ENCODE measurements at places on chromosomes 1 and 21.

- no peak for DNase-seq
Observed at GRCh38 chr1:42732126-42732680, 7.8 kb downstream of the CLDN19 start.

- DNase-seq: no peak
Observed at GRCh38 chr1:82373710-82374109, 573.0 kb downstream of the ADGRL2 start.

DNA sequence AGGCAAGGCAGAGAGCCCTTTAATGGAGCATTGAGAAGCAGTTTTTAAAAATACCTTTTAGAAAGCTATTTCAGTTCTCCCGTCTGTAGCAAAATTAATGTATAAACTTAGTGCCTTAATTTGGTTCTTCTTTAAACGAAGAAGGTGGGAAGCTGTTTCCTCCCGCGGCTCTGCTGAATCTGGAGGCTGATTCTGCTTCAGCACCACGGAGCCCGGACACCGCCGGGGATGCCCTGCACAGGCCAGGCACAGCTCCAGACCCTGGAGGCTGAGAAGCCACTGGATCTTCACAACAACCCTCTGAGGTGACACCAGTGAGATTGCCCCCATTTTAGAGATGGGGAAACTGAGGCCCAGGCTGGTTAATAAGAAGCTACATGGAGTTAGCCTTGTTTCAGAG, 175.8 kb upstream of the VAMP3 start:
- no peak for DNase-seq

GRCh38 chr1:163426505-163427251, 104.9 kb downstream of the NUF2 start:
- no peak for DNase-seq

- DNase-seq: no peak
Observed at GRCh38 chr1:154186177-154186576, 5.7 kb downstream of the TPM3 start.

GRCh38 chr1:244050835-244051444, at the start of gene ZBTB18:
ZBTB18 (plus strand) TSS chr1:244051283; CDS start chr1:244051432, 149 bp downstream.
- no peak for DNase-seq

DNA sequence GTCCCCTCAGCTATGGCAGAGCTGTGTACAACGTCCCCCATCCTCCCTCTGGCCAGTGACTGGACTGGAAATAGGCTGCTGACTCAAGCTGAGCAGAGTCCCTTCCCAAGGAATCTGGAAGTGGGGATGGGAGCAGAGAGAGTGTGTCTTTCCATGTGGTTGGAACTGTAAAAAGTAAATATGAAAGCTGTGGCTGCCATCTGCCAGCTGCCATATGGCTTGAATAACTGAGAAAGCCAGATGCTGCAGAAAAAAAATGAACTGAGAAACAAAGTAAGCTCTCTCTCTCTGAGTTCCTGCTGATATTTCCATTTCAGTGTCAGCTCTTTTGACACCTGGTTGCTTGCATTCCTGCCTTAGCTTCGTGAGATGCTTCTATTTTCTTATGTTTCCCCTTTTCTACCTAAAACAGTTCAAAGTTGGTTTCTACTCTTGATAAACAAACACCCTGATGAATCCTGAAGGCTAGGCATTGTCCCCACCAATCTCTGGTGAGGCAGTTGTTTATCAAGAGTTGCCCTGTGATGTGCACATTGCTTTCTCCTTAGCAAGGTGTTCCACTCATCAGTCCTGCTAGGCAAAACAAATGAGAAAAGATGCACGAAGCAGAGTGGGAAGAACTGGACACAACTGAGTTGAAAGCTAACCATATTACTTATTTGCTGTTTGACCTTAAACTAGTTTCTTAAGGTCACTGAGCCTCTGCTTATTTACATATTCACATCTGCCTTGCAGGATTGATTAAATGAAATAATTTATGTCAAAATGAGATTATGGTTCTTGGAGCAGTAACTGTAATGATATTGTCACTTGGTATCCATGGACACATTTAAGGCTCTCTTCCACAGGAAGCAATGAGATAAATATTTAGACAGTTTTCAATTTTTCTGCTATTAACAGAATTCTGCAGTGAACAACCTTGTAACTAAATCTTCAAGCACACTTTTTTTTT, 16.6 kb upstream of the DR1 start:
- peak; percentile 15 for DNase-seq

GRCh38 chr1:65793359-65793732, 651 bp downstream of the PDE4B start:
- DNase-seq: no peak

- no peak for DNase-seq
Observed at GRCh38 chr1:153613406-153613805, 469 bp upstream of the S100A16 start.

DNA sequence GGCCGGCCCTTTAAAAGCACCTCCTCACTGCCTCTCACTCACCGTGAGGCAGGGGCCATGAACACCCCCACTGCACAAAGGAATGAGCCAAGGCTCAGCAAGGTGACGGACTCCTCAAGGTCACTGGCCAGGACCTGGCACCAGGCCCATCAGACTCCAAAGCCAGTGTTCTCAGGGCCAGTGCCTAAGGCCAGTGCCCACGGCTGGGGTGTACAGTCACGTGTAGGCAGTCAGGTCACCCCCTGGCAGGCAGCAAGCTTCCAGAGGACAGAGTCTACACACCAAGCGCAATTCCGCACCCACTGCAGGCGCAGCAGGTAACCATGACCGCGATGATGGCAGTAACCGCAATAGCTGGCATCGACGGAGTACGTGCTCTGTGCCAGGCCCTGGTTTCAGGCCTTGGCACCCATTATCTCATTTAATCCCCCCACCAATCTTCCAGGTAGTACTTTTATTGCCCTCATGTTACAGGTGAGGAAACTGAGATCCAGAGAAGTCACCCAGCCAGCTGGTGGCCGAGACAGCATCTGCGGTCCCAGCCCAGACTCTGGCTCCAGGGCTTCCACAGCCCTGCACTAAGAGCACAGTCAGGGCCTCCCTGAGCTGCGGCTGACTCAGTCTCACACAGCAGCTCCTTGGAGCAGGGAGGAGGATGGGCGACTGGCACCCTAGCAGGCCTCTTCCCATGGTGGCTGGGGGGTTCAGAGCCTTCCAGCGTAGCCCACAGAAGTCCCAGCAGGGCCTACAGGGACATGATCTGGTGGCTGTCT, 27.0 kb downstream of the RAP1GAP start:
- DNase-seq: no peak

GRCh38 chr1:55823541-55824250, 608.5 kb upstream of the USP24 start:
- DNase-seq: no peak

- no peak for DNase-seq
Observed at GRCh38 chr1:31645274-31645568, 545 bp upstream of the PEF1 start.

GRCh38 chr1:202073206-202073605, 49.5 kb upstream of the GPR37L1 start:
- no peak for DNase-seq

- no peak for DNase-seq
Observed at GRCh38 chr1:218292515-218292914, 7.4 kb downstream of the RRP15 start.

GRCh38 chr1:195915826-195916225, 692.4 kb downstream of the KCNT2 start:
- no peak for DNase-seq

DNA sequence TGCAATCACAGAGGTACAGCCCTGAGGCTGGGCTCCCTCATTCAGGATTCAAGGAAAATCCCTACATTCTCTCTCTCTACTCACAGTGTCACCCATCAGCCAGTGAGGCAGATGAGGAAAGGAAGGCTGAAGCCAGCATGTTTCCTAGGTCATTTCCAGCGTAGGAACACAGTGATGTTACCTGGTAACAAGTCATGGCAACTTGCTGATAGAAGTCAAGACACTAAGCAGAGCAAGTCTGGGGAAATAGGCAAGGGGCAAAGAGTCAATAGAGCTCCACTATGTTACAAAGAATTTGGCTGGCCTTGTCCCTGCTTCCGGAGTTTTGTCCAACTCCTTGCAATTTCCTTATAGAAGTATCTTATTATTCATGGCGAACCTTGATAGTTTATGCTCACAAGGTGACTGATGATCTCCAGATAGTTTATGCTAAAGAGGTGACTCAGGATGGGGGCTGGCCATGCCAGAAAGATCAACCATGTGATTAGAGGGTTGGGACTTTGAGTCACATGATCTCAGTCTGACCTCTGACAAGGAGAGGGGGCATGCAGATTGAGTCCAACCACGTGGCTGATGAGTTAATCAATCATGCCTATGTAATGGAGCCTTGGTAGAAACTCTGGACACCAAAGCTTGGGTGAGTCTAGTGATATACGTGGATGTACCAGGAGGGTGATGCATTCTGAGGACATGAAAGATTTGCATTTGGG, 51.1 kb downstream of the SUSD4 start:
- no peak for DNase-seq

- no peak for DNase-seq
Observed at GRCh38 chr1:5947978-5948680, 44.1 kb downstream of the NPHP4 start.

- no peak for DNase-seq
Observed at GRCh38 chr1:185776522-185776921, 42.3 kb downstream of the HMCN1 start.

DNA sequence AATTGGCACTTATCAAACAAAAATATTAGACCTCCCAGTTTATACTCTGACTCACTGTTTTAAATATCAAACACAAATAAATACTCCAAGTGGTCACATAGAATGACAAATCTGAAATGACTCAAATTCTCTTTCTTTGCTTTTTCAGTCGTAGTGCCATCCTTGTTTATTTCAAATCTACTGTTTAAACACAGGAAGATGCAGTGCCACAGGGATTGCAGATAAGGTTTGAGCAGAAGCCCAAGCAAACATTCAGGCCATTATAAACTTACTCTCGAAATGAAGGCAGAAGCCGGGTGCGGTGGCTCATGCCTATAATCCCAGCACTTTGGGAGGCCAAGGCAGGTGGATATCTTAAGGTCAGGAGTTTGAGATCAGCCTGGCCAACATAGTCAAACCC, 255.4 kb upstream of the PLXNA2 start:
- DNase-seq: no peak

GRCh38 chr1:54971317-54971791, 9.1 kb upstream of the TMEM61 start:
- peak; percentile 66 for DNase-seq

- peak; percentile 60 for DNase-seq
Observed at GRCh38 chr1:228037401-228038386, 30.9 kb downstream of the WNT3A start.

DNA sequence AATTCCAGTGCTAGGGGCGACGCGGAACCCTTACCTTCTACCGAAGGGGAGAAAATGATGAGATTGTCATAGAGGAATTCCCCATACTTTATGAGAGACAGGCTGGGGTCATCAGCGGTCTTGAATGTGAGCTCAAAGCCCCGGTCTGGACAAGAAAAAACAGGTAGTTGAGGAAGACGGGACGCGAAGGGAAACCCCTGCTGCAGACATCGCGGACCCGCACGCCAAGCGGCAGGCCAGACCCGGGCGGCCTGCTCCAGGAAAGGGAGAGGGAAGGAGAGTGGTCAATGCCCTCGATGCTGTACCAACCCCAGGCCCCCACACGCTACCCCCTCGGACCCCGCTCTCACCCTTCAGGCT, 342 bp downstream of the DDOST start:
- no peak for DNase-seq

DNA sequence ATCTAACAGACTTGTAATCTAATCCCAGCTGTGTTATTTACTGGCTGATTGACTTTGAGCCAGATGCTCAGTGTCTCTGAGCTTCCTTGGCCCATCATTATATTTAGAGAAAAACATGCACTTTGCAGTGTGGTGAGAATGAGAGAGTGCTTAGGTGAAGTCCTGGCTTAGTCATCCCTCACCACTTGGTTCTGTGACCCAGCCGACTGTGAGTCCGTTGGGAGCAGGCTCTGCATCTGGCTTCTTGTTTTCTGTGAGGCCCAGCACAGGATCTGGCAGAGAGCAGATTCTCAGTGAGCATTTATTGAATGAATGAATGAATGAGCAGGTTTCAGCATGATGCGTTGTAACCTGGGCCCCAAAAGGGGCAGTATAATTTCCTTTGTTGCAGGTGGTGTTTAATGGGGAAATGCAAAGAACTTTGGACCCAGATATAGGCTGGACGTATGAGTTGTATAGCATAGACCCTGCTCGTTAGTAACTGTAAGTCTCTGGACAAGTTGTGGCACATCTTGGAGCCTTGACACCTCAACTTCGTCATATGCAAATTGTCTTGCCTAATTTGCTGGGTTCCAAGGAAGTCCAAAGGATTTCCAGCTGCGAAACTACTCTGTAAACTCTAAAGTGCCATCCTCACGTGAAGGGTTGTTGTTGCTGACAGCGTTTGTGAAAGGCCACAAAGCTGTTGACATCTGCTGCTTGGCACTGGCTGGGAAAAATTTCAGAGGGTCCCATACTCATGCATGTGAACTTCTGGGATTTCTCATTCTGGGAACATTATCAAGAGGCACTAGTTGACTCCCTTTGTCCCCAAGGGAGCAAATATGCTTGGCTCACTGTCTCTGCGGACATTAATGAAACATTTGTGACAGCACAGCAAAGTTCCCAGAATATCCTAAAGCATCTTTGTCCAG, 138.8 kb upstream of the USP24 start:
- DNase-seq: no peak

- no peak for DNase-seq
Observed at GRCh38 chr1:16158993-16159831, 3.3 kb upstream of the EPHA2 start.

DNA sequence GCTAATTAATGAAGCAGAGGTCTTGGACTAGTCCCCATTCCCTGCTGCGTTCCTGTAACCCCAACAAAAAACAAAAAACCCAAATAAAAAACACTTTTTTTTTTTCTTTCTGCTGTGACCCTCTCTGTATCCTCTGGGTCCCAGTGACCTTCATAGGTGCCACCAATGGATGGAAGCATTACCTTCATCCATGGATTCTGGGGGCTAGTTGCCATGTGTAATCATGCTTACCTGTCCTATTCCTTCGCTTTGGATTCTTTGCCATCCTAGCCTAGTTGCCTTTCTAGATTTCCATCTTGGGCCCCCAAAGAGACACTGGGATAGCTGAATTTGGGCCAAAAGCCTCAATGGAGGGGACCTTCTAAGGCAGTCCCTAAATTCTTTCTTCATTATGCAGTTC, 1208.7 kb downstream of the BRINP3 start:
- no peak for DNase-seq

GRCh38 chr1:150574260-150575071, 4.9 kb downstream of the MCL1 start:
- no peak for DNase-seq

GRCh38 chr1:68141071-68142021, 90.9 kb upstream of the DIRAS3 start:
- no peak for DNase-seq

- DNase-seq: no peak
Observed at GRCh38 chr1:68313735-68314134, 81.4 kb upstream of the WLS start.

- DNase-seq: peak; percentile 26
Observed at GRCh38 chr1:234729561-234730474, 119.8 kb upstream of the IRF2BP2 start.

GRCh38 chr1:115184951-115185331, 95.6 kb upstream of the TSPAN2 start:
- no peak for DNase-seq

GRCh38 chr1:44289530-44289929, 65.5 kb downstream of the ERI3 start:
- DNase-seq: no peak

- DNase-seq: peak; percentile 77
Observed at GRCh38 chr1:92486251-92487077, at the start of gene GFI1. GFI1 (minus strand) TSS chr1:92486925; CDS start chr1:92483487, 3,438 bp downstream.

GRCh38 chr1:234495231-234495990, 16.4 kb upstream of the TARBP1 start:
- DNase-seq: peak; percentile 85

GRCh38 chr1:247386687-247387086, 29.3 kb upstream of the NLRP3 start:
- DNase-seq: no peak

GRCh38 chr1:247552231-247552630, 3.3 kb downstream of the GCSAML start:
- DNase-seq: no peak
